Muscle of back (tissue), 13 donors: ENCODE measurements at places on chromosomes 4 and X. TPM values are rescaled to one million over a fixed set of nuclear protein-coding genes. Genes with fewer than 3 reads are reported as not detected.
A peak's percentile ranks its signal among the peaks of the same experiment; 100 is the strongest.

CACNA1F gene
- polyA plus RNA-seq = not detected

SLC6A14 gene
- polyA plus RNA-seq = not detected

FAM3A gene
- polyA plus RNA-seq = 21.6 TPM

RBM47 gene
- polyA plus RNA-seq = 1.2 TPM

STATH gene
- not detected for polyA plus RNA-seq

ARSH gene
- not detected for polyA plus RNA-seq

ADGRL3 gene
- polyA plus RNA-seq = 24.0 TPM

- no peak for DNase-seq
These were observed 48.0 kb upstream of the FAT1 start for GRCh38 chr4:186771624-186772023.

GRCh38 chr4:23068287-23068686 is 375.6 kb downstream of the GBA3 start:
- no peak for DNase-seq

DNA sequence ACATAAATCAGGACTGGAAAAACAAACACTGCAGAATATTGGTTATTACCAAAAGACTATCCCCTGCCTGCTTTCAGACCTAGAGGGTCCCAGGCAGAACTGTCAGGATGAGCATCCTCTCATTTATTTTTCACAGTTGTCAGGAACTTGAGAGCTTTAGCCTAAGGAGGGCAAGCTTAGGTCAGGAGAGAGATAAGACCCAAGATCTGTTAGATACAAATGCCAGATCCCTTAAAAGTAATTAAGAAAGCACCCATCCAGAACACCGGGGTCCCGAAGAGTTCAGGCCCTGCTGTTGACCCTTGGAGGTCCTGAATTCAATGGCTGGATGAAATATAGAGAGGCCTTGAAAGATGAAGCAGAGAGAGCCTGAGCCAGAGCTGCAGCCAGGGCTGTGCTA is 5.9 kb upstream of the MAGEB3 start:
- DNase-seq = no peak

GRCh38 chr4:91965166-91965565 is 338.6 kb upstream of the GRID2 start:
- DNase-seq = no peak

GRCh38 chr4:139795527-139796314 is 130.1 kb downstream of the MGST2 start:
- DNase-seq = no peak

DNA sequence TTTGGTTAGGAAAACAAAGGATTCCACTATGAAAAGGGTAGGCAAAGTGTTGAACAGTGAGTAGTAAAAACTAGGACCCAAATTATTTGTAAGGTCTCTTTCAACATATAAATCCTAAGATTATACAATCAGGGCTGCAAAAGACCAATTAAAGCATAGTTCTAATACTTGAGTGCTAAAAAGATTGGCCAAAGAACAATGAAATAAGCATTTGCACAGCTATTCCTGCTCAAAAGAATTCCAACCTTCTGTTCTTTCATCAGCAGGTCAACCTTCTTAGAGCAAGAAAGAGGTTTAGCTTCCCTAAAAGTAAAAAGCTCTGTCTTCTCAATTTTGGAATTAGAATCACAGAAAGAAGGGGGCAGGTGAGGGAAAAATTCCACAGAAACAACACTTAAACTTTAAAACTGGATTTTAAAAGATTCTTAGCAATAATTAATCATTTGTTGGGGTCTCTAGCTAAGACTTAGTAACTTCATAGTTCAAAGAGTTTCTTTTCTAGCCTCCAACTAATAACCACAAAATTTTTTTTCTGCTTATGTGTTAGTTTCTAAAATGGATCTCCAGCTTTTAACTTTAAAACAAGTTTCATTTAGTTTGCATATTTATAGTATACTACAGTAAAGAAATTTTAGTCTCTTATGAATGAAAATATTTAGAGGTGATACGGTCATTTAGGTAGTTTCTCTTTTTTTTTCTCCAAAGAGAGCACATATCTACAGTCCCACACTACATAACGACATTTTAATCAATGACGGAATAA is 16.3 kb downstream of the TSPAN5 start:
- DNase-seq = no peak

- peak; percentile 36 for DNase-seq
These were observed at the start of gene EDNRA for GRCh38 chr4:147480891-147481576. Gene EDNRA, plus strand, starts transcription at chr4:147481097. Its CDS starts 4,585 bp downstream, at chr4:147485682.

GRCh38 chr4:6618386-6619115 is 21.9 kb upstream of the MRFAP1 start:
- DNase-seq = no peak

GRCh38 chrX:106481341-106481740 is 130.4 kb upstream of the RADX start:
- DNase-seq = peak; percentile 30

DNA sequence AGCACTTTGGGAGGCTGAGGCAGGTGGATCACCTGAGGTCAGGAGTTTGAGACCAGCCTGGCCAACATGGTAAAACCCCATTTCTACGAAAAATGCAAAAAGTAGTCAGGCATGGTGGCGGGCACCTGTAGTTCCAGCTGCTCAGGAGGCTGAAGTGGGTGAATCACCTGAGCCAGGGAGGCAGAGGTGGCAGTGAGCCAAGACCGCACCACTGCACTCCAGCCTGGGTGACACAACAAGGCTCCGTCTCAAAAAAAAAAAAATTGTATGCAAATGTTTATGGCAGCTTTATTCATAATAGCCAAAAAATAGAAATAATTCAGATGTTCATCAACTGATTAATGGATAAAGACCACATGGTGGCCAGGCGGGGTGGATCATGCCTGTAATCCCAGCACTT is 9.8 kb upstream of the NOCT start:
- DNase-seq = no peak

- DNase-seq = peak; percentile 69
These were observed at the start of gene NPY1R for GRCh38 chr4:163332526-163333406. Gene NPY1R, minus strand, starts transcription at chr4:163332596. Its CDS starts 6,042 bp downstream, at chr4:163326554.

- DNase-seq = no peak
These were observed 151.4 kb downstream of the CPEB2 start for GRCh38 chr4:15153662-15154061.

GRCh38 chr4:118114720-118115119 is 80.4 kb downstream of the NDST3 start:
- no peak for DNase-seq

- DNase-seq = no peak
These were observed 111.9 kb downstream of the GABRB1 start for GRCh38 chr4:47143261-47143660.
